Vagina (tissue), 2 donors: ENCODE measurements at places on chromosomes 3 and 15.

DNA sequence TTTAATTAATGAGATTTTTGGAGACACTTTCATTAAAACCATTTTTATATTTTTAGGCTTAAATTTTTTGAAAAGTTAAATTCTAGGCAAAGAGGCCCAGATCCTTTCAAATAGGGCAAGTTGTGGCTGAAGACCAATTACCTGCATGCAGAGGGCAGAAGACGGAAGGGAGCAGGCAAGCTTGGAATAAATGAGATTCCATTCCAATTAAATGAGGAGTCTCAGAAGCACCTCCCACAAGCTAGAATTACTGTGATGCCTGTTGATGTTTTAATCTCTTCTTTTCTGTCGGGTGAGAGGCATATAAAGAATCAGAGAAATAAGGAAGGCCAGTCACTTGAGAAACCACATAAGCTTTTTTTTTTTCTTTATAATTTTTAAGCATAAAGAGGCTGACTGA, 46.8 kb downstream of the KBTBD8 start:
- no peak for DNase-seq

DNA sequence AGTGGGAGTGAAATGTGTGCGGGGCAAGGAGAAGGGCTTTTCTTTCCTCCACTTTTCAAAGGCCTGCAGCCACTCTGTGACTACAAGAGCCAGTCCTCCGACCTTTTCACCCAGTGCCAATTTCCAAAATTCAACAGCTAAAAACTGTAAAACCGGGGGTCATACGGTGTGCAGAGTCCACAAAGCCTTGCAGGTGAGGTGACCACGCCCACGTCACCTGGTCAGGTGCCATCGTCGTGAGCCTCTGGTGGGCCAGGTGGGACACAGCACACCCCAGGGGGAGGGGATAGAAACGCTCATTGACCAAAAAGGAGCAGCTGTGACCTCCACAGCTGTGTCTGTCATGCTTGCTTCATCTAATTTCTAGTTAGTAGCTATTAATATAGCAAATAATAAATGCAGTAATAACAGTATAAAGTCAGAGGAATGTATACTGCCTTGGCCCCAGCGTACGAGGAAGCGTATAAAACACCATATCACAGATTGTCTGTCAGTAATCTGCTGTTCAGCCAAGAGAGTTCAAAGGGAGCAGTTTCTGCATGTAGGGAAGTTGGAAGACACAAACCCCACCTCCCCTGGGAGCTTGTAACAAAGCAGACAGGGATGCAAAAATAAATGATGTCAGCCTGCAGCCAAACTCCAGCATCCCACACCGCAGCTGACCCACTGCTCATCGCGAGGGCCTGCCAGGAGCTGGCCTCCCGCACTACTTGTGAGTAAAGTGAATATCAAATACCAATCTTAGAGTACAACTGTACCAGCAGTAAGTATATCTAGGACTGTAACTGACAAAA, 86.7 kb downstream of the VGLL4 start:
- no peak for DNase-seq

DNA sequence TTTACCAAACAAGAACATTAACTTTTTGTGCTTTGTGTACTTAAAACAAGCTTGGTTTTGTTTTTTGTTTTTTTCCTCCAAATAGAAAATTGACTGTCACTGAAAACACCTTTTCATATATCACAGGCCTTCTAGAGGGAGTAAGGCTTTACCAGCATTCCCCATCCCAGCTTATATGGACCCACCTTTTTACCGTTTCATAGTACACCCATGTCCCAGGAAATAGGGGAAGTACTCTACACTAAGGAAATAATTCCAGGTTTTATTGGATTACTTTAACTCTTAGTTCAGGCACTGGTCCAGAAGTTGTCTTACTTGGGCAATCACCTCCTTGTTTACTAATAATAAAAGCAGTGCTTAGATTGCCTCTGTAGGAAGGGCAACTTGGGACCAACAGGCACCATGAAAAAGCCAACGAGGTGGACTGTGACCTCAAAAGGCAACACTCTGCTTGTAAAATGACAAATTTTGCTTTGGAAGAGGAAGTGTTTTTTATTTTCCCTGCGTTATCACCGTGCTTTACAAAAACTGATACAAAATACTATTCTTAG, 26.2 kb downstream of the HMG20A start:
- no peak for DNase-seq

DNA sequence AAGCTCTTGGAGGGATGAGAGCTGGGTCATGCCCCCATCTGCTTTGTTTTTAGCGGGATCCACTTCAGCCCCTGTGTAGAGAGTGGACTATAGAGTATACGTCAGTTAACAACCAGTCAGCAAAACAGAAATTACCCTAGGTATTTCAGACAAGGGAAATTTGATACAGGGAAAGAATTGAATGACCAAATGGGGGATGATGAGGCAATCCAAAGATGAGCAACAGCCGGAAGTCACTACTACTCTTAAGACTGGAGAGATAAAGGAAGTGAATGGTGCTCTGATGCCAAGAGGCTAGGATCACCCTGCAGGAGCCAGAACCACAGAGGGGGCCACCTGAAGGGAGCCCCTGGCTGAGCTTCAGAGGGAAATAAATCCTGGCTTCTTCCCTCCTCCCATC, 1.7 kb upstream of the GPR62 start:
- DNase-seq: no peak

DNA sequence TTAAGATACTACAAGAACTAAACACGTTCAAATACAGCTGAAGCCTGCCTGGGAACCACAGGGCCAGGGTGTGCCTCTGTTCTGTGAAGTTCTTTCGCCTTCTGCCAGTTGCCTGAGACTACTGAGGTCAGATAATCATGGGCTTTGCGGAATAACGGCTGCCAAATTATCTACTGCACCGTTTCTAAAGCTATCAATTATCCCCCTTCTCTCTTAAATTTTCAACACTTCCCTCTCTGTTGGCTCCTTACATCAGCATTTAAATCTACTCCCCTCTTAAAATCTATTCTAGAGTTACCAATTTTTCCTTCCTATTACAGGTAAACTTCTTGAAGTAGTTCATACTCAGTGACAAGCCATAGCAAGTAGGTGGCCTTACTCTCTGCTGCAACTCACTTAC, 6.2 kb upstream of the NEO1 start:
- no peak for DNase-seq

GRCh38 chr15:25832158-25832557, 31.0 kb downstream of the ATP10A start:
- no peak for DNase-seq

- DNase-seq: no peak
These were observed 261.1 kb upstream of the PDZRN3 start for GRCh38 chr3:73885862-73886261.

GRCh38 chr15:68369931-68370767, 61.8 kb downstream of the ITGA11 start:
- DNase-seq: no peak

DNA sequence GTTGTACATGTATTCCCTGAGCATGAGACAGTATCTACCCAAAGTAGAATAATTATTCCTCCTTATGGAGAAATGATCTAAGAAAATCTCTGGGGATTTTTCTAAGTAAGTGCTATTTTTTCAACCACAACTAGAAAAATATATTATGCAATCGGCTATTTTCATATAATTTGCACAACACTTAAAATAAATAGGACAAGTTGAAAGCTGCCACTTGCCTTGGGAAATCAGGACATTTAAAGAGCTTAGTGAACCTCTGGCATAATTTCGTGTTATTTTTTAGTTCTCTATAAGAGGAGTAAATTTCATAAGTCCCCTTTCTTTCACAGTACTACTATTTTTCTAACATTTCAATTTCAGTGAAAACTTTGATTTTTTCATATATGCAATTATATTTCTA, 672.1 kb downstream of the OTOL1 start:
- no peak for DNase-seq

- peak; percentile 85 for DNase-seq
These were observed 92.3 kb downstream of the ATP10A start for GRCh38 chr15:25770618-25771337.

- no peak for DNase-seq
These were observed 52.4 kb upstream of the BLM start for GRCh38 chr15:90664650-90665287.

DNA sequence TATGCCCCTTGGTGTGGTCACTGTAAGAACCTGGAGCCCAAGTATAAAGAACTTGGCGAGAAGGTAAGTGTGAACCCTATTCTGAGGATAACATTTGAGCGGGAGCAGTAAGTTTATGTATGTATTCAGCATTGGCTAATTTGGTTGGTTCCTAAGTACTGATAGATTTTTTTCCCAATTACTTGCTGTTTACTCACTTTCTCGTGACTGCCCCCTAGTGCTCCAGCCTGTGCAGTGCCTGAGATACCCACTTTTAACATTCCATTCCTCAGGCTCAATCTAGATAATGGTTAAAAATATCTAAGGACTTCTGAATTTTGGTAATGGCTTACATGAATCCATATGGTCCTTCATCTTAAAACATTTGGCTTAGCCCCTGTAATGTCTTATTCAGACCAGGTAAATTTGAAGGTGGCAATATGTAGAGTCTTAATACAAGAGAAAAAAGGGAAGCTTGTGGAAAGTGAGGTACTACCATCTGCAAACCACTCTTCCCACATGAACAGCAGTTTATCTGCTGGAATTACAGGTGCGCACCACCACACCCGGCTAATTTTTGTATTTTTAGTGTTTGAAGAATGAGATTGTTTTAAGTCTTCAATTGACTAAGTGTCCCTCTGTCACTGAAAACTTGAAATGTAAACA, 7.1 kb downstream of the ELL3 start:
- no peak for DNase-seq

DNA sequence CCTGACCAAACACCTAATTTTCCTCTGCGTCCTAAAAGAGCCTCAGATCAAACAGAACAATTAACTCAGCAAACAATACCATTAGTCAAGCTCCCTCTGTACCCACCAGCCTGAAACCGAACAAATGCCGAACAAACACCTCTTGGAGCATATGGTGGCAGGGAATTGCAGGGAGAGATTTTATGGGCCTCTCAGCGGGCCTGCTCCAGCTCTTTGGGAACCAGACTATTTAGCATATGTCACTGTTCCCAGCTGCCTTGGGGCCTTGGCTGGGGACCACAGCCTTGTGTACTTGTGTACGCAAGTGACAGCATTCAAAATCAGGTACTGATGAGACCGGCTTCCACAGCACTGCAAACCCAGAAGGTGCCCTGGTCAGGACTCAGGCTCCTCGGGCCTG, 388.8 kb upstream of the PPP2R3A start:
- DNase-seq: no peak
